ENCODE measurements at places on chromosomes 5 and 9.
A peak's percentile ranks its signal among the peaks of the same experiment; 100 is the strongest.

DNA sequence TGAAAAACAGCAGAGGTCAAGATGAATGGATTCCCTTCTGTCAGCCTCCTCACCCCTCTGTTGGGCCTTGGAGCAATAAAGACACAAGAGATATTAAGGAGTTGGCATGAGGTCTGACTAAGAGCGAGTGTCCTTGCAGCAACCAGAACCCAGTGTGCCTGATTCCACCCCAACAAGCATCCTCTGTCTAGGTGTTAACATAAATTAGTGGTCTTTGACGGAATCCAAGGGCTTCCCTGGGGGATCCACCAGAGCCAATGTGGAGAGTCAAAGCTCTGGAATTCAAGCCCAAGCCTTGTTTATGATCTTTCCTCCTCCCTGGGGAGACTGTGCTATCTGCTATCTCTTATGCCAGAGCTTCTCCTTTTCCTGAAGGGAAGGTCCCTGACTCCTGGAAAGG, 128.1 kb upstream of the SMIM23 start:
- no peak for DNase-seq

- peak; percentile 48 for DNase-seq
These were observed 58.4 kb downstream of the TEX10 start for GRCh38 chr9:100294341-100294740.

DNA sequence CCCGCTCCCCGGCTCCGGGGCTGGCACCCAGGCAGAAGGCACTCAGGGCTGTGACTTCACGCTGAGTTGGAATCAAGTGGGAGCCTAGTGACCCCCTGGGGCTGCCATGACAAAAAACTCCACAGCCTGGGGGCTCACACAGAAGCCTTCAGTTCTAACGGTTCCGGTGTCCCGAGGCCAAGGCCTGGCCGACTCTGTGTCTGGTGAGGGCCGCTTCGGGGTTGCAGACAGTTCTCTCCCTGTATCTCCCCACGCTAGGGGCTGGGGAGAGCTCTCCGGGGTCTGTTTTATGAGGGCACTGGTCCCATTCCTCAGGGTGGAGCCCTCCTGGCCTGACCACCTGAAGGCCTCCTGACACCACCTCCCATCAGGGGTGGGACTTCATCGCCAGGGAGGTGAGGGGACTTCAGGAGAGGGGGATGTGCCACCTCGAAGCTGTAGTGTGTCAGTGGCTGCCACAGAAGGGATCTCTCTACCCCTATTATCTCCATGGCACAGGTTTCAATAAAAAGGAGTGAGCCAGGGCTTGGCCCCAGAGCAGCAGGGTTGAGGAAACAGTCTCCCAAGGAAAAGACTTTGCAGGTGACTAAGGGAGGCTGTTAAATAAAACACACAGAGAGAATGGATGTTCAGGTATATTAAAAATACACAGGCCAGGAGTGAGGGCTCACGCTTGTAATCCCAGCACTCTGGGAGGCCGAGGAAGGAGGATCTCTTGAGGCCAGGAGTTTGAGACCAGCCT, 1.5 kb upstream of the SLC6A3 start:
- DNase-seq: no peak

- DNase-seq: no peak
These were observed 163.3 kb upstream of the HMHB1 start for GRCh38 chr5:143648696-143649095.

DNA sequence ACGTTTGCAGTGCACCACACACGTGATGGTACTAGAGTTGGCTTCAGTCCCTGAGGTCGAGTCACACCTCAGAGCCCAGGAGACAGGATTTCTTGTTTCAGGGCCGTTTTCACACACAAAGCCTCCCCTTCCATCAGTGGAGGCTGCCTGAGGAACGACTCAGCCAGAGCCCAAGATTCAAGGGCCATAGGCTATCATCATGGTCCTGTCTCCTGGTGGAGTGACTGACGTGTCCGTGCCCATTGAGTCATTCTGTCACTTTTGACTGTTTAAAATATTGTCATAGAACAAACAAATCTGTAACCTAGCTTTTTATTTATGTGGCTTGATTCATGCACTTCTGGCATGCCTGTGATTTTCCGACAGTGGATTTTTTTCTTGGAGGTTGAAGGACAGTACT, 28.3 kb downstream of the CAMK2A start:
- peak; percentile 7 for DNase-seq

- peak; percentile 58 for DNase-seq
These were observed 273.7 kb downstream of the FANCC start for GRCh38 chr9:95043826-95044225.

- DNase-seq: no peak
These were observed 211.2 kb downstream of the RAB3C start for GRCh38 chr5:58793888-58794657.

DNA sequence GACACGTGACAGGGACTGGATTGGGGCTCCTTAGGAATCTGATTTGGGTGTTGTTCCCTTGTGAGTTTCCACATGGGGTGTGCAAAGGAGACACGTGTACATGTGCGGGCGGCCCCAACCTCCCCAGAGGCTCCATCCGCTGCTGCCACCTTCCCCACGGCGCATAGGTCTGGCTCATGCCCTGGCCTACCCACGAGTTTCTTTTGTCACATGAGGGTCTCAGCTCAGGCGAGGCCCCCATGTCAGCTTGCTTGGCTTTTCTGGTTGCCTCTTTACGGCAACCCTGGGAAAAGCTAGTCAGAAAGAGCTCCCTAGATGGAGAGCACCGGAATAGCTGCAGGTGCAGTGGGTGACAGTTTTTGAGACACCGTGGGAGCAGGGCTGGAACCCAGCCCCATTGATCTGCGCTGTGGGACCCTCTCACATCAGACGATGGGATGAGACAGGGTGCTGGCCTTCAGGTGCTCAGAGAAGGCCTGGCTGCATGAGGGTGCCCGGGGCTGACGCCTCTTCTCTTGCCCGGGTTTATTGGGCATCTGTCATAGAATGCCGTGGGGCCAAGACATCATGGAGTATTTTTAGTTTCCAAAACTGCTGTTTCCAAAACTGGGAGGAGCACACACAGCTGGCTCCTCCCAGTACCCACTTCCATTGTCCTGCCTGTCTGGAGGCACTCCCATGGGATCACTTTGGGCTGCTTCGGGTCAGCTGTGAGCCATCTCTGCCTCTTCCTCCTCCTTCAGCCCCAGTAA, 107.8 kb downstream of the WNK2 start:
- no peak for DNase-seq

DNA sequence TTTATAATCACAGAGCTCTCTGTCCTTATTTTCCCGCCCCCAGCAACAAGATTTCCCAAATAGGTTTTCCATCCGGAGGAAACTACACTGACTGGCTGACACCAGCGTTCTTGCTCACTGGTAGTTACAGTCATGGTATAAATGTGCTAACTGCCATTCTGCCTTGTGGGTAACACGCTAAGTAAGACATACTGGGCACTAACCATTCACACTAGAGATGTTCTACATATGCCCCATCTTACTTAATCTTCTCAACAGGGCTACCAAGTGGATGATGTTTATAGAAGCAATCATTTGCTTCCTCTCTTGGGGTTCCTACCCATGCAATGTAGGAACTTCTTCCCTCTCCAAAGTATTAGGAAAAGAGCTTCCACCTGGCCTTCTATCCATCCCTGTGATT, 111.5 kb downstream of the SUSD1 start:
- DNase-seq: no peak

DNA sequence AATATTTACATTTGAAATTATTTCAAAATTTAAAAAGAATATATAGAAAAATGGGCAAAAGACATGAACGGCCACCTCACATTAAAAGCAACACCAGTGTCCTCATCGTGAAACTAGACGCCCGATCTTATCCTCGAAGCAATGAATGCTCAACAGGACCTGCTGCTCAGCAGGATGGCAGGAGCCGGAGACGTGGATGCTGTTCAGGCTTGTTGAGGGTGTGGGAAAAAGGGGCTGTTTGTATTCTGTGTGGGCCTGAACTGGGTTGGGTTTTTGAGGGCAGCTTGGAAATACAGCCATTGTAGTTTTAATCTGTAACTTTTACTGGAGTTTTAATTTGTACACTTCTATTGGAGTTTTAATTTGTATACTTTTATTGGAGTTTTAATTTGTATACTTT, 20.3 kb downstream of the EXOC3 start:
- no peak for DNase-seq

DNA sequence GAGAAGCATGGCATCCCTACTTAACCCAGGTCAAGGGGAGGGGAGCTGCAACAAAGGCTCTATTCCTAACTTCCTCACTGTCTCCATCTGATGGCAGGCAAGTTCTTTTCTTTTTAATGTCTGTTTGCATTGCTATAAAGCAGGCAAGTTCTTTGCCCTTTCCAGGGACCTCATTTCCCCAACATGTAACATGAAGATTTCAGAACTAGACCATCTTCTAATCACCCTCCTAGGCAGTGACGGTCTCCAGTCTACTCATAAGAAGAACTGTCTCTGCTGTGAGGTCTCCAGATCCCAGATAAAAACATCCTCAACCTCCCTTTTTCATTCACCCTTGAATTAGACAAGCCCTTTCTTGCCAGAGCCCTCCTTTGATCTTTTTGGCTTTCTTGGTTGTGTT, 42.1 kb downstream of the PPP1R2B start:
- DNase-seq: no peak

DNA sequence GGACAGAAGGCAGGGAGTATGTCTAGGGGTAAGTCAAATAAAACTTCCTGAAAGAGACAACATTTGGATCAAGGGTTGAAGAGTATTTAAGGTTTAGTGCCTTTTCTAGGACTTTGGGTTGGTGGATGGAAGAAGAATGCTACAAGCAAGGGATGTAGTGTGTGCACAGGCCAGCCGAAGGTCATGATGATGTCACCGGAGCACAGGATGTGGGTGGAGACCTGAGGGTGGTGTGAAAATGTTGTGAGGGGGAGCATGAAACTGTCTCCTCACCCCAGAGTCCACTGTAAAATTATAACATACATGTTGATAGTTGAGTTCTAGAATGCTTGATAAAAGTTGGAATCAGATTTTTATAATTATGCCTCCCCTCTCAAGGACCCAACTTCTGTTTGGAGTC, 553.3 kb upstream of the SGCD start:
- no peak for DNase-seq

- DNase-seq: peak; percentile 59
These were observed 7.2 kb upstream of the RNF38 start for GRCh38 chr9:36407122-36407723.

DNA sequence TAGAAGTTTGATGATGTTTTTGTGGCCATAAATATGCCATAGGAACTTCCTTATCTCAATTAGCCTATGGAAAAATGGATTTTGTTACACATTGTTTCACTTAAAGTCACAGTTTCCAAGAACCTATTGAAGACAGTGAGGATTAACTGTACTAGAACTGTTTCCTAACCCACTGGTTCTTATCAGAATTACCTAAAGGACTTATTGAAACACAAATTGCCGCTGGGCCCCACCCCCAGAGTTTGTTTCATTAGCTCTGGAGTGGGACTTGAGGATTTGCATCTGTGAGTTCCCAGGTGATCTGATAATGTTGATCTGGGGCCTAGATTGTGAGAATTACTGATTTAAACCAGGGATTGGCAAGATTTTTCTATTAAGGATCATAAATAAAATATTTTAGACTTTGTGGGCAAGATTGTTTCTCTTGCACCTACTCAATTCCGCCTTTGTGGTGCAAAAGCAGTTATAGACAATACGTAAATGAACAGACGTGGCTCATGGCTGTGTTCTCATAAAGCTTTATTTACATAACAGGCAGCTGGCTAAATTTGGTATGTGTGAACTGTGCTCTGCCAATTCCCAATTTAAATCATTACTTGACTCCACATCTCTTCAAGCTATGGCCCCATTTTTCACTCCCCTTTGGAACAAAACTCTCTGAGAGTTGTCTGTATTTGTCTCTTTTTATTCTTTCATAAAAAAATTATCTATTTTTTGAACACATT, 9.3 kb downstream of the JAK2 start:
- DNase-seq: peak; percentile 84

GRCh38 chr5:111235635-111236034, 11.5 kb downstream of the CAMK4 start:
- no peak for DNase-seq

Data from iris pigment epithelial cell (primary cell).